ENCODE measurements at places on chromosomes 6 and 20.

DNA sequence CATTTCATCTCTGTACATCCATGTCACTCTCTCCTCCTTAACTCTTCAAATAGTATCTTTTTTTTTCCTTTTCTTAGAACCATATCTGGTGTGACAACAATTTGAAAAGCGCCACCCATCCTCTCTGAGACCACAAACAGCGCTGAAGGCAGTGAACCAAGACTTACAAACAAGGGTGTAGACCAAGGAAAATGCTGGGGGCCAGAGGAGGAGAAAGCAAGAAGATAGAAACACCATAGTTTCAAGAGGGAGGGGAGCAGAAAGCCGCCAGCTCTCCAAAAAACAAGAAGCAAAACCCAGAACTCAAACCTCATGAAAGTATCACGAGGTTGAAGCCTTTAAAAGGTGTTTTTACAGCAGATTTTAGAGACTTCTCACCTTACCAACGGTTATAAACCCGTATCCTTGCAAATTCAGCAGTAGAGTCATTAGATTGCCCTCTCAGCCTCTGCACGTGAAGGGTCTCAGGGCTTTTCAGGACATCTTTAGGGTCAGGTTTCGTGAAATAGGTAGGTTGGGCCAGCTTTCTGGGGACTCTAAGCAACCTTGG lies 13.3 kb upstream of the RIPOR2 start:
- DNase-seq = no peak

DNA sequence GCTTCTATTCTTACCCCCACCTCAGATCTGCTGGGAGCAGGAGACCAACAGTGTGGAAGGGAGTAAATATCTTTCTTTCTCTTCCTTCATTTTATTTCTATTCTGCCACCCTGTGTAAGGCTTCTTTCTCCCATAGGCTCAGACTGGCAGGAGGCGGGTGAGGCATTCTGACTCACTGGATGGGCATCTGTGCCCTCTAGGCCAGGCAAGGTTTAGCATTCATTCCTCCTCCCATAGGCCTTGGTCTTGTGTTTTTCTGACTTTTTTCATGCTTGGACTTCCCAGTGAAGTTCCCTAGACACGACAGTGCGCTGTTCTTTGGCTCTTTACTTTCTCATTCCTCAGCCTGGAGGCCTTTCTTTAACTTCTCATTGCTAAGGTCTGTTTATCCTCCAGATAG lies 235.2 kb downstream of the SYNE1 start:
- no peak for DNase-seq

DNA sequence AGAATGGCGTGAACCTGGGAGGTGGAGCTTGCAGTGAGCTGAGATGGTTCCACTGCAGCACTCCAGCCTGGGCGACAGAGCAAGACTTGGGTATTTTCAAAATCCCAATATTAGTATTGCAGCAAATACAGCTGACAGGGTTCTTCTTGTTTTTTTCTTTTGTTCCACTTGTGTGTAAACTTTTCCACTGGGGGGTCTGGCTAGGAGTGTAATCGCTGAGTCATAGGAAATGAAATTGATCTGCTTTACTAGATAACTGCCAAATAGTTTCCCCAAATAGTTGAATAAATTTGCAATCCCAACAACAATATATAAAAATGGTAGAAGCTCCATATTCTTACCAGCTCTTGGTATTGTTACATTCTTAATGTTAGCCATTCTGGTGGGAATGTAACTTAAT lies 526.0 kb upstream of the SOX4 start:
- no peak for DNase-seq

DNA sequence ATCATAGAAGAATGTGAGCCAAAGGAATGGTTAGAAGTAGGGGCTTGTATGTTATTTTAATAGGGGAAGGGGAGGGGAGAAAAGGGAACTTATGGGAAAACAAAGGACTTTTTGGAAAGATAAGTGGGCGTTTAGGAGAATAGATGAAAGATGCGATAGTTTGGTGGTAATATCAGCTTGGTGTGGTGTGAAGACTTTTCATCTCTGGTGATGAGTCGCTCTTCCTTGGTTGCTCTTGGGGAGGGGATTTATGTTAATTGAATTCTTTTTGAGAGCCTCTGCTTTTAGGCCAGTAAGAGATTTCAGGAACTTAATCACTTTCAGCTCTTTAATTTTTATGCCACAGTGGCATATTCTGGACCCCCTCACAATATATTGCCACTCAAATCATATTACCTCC lies 10.8 kb downstream of the HECA start:
- no peak for DNase-seq

DNA sequence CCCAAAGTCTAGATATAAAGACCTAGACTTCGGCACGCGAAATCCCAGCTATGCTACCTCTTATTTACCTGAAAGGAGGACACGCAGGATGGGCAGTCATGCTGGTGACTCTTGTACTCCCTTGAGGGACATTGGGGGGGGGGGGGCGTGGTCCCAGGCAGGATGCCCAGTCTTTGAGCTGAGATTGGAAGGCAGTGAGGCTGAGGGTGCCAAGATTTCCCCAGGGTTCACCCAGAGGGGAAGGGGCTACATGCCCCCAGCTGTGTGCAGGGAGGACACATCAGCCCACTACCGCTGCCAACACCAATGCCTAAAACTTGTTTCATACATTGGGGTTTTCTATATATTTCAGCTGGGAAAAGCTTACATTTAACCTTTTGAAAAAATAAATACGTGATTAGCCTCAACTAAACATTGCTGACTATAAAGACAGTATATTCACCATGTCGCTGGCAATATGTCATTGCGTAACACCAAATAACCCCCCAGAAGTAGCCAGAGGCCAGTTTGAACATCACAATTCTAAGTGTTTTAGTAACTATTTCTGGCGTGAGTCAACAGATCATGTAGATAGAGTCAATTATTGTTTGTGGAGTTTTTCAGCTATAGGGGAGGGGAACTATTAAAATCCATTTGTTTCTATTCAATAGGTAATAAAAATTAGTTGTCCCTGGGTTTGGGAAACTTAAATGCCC lies 21.6 kb downstream of the MGME1 start:
- no peak for DNase-seq

GRCh38 chr6:157982102-157982562 lies 469 bp downstream of the SYNJ2 start:
- DNase-seq = no peak

DNA sequence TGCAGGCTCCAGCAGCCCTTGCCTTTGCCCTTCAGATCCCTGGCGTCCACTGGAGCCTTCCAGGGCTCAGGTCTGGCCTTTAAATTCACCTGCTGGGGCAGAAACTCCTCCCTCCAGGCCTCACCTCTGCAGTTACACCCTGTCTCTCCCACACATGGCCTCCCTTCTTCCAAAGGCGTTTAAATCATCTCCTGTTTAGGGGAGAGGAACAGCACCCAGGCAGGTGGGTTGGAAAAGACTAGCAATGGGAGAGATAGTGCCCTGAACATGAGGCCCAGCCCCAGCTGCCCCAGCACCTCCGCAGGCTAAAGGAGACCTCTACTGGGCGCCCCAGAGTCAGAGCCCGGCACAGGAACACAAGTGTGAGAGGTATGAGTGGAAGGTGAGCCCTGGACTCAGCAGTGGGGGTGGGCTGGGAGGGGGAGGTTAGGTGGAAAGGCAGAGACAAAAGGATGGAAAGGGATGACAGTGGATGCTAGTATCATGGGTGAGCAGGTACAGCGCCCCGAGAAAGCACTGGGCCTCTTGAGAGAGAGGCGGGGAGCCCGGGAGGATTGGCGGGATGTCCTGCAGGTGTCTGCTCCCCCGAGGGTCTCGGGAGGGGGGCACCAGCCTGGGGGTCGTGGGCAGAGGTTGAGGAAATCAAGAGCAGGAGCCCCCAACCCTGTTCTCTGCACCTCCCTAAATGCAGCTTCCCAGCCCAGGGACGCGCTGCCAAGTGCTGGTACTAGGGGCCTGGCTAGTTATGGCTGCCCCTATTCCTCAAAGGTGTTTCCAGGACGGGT lies at the start of gene CST9:
Gene CST9, minus strand, starts transcription at position 51 of the 785 bp plus-strand sequence. CDS start 53 bp downstream, outside the sequence.
- no peak for DNase-seq

DNA sequence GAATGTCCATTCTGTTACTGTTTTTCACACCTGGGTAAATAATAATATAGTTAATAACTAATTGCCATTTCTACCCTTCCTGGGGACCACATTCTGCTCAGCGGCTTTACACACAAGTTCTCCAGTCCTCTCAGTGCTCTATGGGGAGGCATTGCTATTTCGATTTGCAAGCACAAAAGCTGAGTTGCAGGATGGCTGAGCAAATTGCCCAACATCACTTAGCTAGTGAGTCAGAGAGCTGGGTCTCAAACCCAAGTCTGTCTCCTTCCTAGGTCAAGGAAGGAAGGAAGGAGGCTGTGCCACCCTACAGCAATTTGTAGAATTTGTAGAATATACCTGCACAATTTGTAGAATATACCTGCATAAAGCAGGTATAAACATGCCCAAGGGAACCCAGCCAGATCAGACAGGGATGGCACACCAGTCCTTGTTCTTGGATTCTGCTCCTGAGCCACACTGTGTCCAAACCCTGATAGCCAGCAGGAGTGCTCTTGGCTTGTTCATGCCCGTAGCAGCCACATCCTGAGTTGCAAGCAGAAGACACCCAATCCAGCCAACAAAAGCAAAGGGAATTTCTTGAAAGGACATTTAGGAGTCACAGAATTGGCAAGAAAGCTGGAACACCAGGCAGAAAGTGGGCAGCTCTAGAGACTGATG lies 56.9 kb downstream of the LY86 start:
- no peak for DNase-seq

DNA sequence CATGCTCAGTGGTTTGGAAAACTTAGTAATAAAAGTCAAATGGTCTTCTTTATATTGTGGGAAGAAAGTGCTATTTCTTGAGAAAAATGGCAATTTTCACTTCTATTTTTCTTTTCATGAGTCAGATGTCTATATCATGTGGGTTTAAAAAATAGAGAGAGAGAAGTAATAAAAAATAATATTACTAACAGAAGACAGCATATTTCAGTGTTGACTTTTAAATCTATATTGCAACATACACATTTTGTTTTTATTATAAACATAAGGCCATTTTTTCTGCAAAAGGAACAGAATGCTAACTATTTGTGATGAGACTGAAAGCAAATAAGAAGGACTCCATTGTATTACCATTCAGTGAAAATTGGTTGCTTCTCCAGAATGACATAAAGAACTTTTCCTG lies 135.1 kb upstream of the CNR1 start:
- no peak for DNase-seq

DNA sequence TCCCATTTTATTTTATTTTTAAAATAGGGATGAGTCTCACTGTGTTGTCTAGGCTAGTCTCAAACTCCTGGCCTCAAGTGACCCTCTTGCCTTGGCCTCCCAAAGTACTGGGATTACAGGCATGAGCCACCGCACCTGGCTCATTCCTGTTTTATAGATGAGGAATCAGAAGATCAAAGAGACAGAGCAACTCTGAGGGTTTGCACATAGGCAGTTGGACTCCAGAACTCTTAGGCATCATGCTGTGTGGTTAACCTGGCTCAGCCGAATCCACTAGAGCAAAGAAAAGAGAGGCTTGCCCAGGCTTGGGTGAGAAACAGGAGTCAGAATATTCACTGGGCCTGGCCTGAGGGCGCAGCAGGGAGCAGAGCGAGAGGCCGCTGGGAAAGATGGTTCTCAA lies 9.4 kb downstream of the MYH7B start:
- DNase-seq = no peak

- DNase-seq = no peak
Measured at GRCh38 chr6:14706378-14706929, 539.4 kb upstream of the JARID2 start.

- no peak for DNase-seq
Measured at GRCh38 chr6:32449088-32449736, 9.5 kb downstream of the HLA-DRA start.

GRCh38 chr6:159098636-159099106 lies 53.9 kb upstream of the TAGAP start:
- DNase-seq = peak; percentile 69

- DNase-seq = no peak
Measured at GRCh38 chr6:130625825-130626527, 201.2 kb upstream of the SMLR1 start.

GRCh38 chr6:130968476-130968875 lies 94.6 kb downstream of the EPB41L2 start:
- no peak for DNase-seq

DNA sequence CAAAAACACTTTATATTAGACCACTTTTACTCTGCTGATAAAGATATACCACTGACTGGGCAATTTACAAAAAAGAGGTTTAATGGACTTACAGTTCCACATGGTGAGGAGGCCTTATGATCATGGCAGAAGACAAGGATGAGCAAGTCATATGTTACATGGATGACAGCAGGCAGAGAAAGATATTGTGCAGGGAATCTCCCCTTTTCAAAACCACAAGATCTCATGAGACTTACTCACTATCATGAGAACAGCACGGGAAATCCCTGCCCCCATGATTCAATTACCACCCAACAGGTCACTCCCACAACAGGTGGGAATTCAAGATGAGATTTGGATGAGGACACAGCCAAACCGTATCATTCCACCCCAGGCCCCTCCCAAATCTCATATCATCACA lies 1383.8 kb upstream of the MAP3K7 start:
- no peak for DNase-seq

GRCh38 chr20:16488616-16489015 lies 84.6 kb downstream of the KIF16B start:
- no peak for DNase-seq

- no peak for DNase-seq
Measured at GRCh38 chr20:20491784-20492264, 123.9 kb downstream of the INSM1 start.

DNA sequence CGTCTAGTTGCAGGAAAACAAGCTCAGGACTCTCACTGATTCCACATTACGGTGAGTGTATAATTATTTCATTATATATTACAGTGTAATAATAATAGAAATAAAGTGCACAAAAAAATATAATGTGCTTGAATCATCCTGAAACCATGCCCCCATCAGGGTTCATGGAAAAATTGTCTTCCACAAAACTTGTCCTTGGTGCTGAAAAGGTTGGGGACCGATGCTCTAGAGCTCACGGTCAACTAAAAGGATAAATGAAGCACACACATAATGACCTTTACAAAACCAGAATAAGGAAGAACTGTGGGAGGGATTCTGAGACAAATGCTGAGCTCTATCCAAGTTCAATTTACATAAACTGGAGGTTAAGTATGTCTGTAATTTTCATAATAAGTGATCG lies 194.3 kb downstream of the COL19A1 start:
- DNase-seq = no peak

DNA sequence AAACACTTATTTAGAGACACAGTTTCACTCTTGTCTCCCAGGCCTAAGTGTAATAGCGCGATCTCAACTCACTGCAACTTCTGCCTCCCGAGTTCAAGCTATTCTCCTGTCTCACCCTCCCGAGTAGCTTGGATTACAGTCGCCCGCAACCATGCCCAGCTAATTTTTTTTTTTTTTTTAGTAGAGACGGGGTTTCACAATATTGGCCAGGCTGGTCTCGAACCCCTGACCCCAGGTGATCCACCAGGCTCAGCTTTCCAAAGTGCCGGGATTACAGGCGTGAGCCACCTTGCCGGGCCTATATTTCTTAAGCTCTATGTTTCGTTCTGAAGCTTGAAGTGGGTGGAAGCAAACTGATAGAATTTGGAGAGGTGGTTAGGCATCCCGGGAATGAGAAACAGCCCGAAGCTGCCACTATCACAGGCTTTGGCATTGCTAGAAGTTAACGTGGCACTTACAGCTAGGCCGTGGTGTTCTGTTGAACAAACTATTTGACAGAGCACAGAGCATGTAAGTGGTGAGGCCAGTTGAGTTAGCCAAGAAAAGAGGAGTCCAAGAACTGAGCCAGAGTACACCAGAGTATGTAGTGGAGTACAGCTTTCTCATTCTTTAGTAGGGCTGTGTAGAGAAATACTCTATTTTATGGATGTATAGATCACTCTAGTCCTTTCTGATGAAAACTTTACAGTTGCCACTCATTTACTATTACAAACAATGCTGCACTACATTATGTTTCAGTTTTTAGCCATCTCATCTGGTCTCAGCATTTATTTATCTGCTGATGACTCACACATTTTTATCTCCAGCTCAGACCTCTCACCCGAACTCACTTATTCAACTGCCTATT lies 62.0 kb upstream of the HFE start:
- no peak for DNase-seq
